ENCODE measurements at places on chromosomes 4 and X.
A peak's percentile ranks its signal among the peaks of the same experiment; 100 is the strongest.

DNA sequence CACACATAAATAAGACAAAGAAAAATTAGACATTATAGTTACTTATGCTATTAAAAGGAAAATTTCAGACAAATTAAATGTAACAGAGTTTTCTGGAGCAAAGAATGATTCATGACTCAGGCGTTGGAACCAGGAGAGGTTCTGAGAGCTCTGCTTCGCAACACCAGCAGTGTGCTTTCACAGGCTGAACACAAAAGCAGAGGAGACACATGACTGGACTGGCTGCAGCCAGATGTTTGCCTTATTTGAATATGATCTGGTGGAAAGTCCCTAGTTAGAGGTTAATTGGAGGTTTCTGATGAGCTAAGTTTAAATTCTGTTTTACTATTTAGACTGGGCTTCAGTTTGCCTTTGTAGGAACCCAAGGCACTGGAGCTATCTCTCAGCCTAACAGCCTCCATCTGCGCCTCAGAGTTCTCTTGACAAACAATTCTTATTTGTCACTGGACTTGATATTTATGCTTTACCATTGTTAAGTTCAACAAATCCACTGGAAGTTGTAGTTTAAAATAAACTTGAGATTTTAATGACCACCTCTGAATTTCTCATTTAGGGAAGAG, 16.2 kb downstream of the BOD1L1 start:
- DNase-seq: peak; percentile 21

DNA sequence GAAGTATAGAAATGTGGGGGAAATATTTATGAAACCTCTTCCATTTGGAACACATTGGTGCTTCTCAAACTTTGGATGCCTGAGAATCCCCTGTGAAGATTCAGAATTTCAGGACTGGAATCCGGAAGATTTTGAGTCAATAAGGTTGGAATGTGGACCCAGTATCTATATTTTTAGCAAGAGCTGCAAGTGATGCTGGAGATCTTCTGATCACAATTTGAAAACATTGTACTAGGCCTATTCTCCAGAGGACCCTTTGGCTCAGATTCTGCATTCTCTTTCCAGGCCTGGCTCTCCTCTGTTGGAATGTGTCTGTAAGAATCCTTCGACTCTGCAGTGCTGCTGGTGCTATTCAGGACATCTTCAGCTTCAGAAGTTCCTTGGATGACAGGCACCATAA, 2.4 kb upstream of the PKD2 start:
- DNase-seq: no peak

GRCh38 chrX:10028283-10029104, 61.3 kb downstream of the CLDN34 start:
- no peak for DNase-seq

- no peak for DNase-seq
These were observed 19.6 kb upstream of the PLXNB3 start for GRCh38 chrX:153744210-153745066.

DNA sequence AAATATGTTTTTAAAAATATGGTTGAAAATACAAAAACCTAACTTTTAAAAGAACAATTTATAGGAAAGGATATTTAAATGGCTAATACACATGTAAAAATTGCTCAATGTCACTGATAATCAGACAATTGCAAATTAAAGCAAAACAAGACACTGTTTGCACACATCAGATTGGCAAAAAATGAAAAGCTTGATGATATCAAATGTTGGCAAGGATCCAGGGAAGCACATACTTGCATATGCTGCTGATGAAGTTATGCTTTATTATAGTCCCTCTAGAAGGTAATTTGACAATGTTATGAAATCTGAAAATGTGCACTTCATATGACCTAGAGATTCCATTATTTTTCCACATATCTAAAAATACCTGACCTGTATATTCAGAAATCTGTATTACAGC, 45.7 kb upstream of the EPGN start:
- DNase-seq: no peak

GRCh38 chr4:1564535-1565375, 119.4 kb downstream of the FAM53A start:
- DNase-seq: no peak

GRCh38 chr4:76850010-76850441, 47.9 kb downstream of the SOWAHB start:
- DNase-seq: no peak

DNA sequence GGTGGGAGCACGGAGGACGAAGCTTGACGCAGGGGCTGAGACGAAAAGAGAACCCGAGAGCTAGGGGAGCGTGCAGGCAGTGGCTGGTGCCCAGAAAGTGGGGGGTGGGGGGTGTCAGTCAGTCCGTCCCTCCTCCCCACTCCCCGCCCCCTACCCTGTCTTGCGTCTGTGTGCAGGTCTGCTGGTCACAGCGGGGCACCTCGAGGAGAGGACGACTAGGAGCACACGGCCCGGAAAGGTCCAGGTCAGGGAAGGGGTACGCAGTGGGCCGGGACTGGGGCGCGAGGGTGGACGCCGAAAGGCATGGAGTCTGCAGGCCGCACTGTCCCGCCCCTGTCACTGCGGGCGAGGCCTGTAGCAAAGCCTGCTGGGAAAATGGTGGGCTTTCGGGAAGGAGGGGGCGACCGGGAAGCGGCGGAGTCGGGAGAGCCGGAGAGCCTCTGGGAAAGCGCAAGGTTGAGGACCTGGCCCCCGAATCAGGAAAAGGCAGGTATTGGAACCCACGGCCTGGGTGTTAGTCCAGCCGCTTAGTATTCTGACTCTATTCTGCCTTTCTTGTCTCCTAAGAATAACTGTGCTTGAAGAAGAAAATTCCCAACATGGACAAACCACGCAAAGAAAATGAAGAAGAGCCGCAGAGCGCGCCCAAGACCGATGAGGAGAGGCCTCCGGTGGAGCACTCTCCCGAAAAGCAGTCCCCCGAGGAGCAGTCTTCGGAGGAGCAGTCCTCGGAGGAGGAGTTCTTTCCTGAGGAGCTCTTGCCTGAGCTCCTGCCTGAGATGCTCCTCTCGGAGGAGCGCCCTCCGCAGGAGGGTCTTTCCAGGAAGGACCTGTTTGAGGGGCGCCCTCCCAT, 769 bp downstream of the TCEAL1 start:
- DNase-seq: peak; percentile 18

DNA sequence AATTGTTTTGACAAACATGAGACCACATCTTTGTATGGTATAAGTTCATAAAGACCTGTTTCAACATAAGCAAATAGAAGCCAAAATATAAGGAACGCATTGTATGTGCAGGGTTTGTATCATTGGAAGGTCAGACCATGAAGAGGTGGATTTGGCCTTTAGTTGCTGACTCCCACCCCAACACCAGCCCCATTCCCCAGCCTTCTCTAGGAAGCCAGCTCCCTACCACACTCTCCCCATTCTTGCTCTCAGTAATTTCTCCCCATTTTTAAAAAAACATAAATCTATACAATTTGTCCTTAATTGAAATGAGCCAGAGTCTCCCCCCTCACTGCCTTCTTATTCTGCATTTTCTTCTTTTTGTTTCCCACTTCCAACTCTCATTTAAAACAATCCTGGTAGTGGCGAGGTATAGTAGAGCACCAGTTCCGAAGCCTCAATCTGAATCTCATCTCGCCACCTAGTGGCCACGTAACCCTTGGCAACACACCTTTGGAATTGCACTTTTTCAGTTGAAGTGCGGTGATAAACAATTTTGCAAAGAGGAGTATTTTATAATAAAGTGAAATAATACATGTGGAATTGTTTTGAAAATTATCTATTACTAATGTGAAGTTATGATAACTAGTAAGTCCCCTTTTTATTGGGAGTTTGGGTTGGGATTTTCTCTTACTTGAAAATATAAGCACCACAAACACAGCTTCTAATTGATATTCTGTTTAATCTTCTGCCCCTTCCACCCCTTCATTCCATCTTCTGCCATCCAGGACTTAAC, 126.6 kb downstream of the ASB9 start:
- DNase-seq: peak; percentile 66

DNA sequence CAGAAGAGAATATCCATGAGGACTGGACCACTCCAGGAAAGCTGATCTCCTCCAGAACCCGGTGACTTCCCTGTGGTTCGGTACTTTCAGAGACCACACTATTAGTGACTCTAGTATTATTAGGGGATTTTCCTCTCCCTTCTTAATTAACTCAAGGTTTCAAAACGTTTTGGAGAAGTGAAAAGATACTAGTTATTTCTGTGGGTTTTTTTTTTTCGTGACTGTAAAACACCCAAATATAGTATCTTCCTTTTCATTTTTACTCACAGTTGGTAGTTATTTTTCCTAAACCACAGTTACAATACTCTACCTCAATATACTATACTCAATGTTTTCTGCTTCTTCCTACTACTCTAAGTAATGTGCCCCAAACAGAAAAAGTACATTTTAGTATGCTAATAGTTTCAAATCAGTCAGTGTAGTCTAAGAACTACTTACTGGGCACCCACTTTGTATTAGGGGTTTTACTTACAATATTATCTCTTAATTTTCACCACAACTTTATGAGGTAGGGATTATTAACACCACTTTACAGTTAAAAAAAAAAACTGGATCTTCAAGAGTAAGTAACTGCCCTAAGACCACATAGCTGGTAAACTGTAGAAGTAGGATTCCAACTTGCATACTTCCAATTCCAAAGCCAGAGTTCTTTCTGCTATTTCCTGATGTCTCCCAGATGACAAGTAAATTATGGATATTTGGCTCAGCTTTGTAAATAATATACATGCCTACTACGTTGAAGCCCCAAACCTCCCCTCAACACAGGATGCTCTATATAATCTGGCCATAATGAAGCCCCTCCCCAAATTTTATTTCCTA, 45.0 kb downstream of the SLC9A7 start:
- DNase-seq: no peak

GRCh38 chr4:78758085-78758484, 18.1 kb upstream of the BMP2K start:
- no peak for DNase-seq

GRCh38 chrX:13053171-13053570, 8.8 kb upstream of the FAM9C start:
- no peak for DNase-seq

DNA sequence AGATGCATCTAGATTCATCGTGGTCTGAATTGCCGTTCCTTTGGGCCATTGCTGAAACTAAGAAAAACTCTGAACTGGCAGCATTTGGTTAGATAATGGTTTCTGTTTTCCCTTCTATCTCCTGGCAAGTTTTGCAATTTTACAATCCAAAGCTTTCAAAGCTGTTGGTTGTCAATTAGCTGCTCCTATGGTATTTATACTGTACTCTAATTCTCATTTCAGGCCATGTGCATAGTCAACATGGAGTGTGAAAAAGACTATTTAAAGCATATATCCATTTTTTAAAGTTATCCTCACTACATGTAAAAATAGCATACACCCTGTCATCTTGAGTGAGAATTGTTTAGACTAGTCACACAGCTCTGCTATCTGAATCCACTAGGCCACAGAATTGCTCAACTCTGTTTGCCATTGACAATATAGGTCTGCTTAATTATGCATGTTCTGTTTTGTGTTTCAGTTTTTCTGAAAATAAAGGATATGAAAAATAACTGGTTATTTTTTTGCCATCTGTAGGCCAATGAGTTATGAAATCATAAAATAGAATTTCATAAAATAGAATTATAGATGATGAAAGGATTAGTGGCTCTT, 27.7 kb upstream of the TEC start:
- no peak for DNase-seq

GRCh38 chrX:275967-276580, 5.1 kb upstream of the PLCXD1 start:
- peak; percentile 23 for DNase-seq

GRCh38 chrX:119688911-119689321, 4.1 kb downstream of the SEPTIN6 start:
- DNase-seq: peak; percentile 60

DNA sequence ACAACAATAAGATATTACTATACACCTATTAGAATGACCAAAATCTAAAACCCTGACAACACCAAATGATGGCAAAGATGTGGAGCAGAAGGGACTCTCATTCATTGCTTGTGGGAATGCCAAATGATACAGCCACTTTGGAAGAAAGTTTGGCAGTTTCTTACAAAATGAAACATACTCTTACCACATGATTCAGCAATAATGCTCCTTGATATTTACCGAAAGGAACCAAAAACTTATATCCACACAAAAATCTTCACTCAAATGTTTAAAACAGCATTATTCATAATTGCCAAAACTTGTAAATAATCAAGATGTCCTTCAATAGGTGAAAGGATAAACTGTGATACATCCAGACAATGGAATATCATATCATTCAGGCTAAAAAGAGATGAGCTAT, 180.9 kb downstream of the COL25A1 start:
- DNase-seq: no peak

GRCh38 chr4:81197864-81198524, 17.0 kb downstream of the PRKG2 start:
- no peak for DNase-seq

DNA sequence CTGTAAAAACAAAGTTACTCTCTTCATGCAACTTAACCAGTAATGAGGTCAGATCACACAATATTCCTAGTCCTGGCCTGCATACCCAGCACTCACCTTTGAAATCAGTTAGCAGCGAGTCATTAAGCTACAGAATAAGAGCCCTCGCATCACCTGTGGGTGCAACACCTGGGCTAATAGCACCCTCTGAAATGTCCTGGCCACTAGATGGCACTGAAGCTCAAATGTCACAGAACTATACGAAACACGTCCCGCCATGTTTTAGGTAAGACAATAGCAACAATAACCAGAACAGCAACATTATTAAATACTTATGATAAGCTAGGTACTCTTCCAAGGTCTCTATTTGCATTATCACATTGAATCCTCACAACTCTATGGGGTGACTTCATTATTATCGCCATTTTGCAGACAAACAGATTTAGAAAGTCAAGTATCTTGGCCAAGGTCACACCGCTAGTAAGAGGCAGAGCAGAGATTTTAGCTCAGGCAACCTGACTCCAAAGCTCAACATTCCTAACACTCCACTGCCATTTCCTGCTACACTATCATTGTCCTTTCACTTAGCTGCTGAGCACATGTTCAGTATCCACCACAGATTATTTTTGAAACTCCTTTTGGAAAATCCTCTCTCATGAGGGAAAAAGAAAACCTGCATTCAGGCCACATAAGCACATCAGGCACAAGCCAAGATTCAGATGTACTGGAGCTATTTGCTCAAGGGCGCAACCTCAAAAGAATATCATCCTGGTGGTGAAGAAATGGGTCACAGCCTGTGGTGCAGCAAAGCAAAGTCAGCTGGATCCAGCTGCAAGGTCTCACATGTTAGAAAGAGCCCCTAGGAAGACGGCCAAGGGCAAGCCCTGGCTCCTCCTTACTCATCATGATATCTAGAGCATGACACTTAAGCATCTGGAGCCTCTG, 59.5 kb upstream of the KDR start:
- DNase-seq: peak; percentile 31

DNA sequence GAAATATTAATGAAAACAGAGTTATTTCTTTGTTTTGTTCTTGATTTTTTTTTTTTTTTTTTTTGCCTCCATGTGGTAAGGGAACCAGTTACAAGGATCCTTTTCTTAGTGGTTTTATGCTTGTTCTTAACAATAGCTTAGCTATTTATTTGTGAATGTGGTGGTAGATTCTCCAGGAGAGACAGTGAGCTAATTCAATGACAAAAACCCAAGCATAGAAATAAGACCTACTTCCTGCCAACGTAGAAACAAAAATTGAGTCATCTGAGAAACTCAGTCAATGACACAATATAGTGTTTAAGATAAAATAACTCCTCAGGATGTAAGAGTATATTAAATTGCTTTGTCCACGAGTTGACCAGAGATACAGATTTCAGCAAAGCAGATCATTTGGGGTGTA, 863.8 kb upstream of the PABPC4L start:
- DNase-seq: no peak

All from activated CD4-positive, alpha-beta T cell treated with anti-CD3 and anti-CD28 coated beads, Interleukin-2, Interleukin-6, amounts not matched to agents 100 ng/mL and 50 ng/mL, durations not matched to agents 16 hours and 8 hours (primary cell).